Epithelial cell of prostate (primary cell): ENCODE measurements at places on chromosomes 5 and 9.

- DNase-seq, result no peak
Measured at GRCh38 chr9:92507005-92507404, 24.7 kb upstream of the ASPN start.

DNA sequence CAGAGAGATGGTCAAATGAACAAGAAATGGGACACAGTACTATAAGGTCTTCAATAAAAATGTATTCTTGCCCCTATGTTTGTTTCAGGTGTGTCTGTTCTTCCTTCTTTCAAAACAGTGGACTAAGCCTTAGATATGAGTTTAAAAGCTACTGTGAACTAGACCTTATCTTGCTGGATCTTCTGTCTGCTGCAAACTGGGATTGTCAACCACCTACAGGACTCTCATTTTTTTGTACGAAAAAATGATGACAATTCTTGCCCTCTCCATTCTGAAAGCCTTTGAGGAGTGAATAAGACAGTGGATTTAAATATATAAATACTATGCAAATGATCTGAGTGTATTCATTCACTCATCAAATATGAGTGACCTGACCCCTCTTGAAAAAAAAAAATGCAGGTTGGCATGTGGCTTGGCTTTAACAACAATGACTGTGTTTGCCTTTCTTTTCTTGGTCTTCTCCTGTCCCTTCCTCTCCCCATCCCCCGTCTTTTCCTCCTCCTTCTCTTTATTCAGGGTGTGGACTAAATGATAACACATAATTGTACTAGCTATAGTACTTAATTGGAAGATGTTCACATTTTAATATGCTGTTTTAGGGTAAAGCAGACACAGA lies 235.5 kb upstream of the TRIM32 start:
- no peak for DNase-seq

DNA sequence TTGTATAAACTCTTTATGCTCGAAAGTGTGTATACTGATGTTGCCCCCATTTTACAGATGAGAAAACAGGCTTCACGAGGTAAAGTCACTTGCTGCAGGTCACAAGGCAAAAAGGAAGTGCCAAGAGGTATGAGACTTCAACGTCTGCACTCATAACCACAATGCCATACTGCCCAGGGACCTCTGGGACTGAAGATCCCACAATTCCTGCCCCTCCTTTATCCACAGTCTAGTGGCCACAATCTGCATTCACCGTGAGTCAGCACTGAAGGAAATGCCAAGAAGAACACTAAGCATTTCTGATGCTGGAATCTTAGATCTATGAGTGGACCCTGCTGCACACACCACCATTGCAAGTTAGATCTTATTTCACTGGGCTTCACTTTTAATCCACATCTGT lies 37.3 kb downstream of the MED27 start:
- DNase-seq, result no peak

GRCh38 chr5:179825655-179826182 lies 5.0 kb downstream of the SQSTM1 start:
- no peak for DNase-seq

GRCh38 chr9:4506490-4506889 lies 16.2 kb downstream of the SLC1A1 start:
- no peak for DNase-seq

- DNase-seq, result no peak
Measured at GRCh38 chr9:129145316-129145715, 32.7 kb downstream of the IER5L start.

- no peak for DNase-seq
Measured at GRCh38 chr5:113450462-113450861, 15.7 kb upstream of the TSSK1B start.

DNA sequence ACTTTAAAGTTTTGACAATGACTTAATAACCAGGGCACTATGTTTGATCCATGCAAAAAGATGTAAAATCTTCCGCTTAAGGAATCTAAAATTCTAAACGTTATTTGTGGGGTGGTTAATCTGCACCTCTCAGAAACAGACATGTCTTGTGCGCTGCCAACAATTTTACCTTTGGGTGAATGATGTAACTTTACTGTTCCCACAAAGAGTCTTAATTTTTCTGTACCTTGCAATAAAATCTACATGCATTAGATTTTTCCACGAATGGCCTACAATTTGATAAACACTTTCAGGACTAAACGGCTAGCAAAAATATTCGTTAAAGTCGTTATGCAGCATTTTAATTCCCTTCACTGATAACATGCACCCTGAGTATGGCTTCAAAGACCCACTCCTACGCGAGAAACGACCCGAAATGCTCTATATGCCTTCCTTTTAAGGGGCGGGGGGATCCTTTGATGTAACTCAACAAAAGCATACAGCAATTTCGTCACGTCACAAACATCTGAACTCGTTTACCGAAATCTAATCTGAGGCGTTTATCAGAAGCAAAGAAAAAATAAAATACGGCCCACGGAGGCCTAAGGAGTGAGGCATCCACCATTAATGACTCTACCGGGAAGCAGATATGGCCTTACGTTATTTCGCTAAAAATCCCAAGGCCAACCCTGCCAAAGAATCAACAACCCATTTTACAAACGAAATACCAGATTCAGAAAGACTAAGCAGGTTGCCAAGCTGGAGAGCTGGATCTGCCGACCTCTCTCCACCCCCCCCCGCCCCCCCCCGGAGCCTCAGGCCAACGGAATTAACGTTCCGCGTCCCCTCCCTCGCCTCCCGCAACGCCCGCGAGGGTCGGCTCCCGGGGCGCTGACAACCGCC lies 621 bp downstream of the AK6 start:
- no peak for DNase-seq

DNA sequence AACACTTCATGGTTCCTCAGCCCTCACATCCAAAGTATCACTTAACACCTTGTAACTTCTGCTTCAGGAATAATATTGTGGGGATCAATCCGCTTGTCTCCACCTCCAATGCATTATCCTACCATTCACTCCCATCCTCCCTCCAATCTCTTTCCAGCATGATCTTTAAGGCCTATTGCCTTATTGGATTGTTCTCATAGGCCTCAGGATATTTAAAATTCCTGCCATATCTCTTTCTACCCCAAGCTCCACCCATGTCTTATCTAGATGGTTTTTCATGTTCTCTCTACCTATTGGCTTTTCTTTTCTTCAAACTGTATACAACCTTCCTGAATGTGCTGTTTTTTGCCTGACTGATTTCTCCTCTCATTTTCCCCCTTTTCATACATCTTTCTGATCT lies 7.2 kb downstream of the KDM4C start:
- no peak for DNase-seq

- no peak for DNase-seq
Measured at GRCh38 chr5:119304439-119305211, 51.2 kb upstream of the TNFAIP8 start.

GRCh38 chr9:128257086-128257825 lies 18.6 kb downstream of the GOLGA2 start:
- DNase-seq, result no peak

- DNase-seq, result no peak
Measured at GRCh38 chr5:3153226-3153858, 401.9 kb upstream of the IRX2 start.

- no peak for DNase-seq
Measured at GRCh38 chr5:94830520-94830919, 212.1 kb downstream of the SLF1 start.

GRCh38 chr5:150595466-150596031 lies 44.9 kb upstream of the SYNPO start:
- DNase-seq, result no peak

GRCh38 chr9:1702701-1703100 lies 312.4 kb upstream of the SMARCA2 start:
- DNase-seq, result no peak

GRCh38 chr9:122463828-122464632 lies 13.7 kb downstream of the OR1J1 start:
- no peak for DNase-seq

DNA sequence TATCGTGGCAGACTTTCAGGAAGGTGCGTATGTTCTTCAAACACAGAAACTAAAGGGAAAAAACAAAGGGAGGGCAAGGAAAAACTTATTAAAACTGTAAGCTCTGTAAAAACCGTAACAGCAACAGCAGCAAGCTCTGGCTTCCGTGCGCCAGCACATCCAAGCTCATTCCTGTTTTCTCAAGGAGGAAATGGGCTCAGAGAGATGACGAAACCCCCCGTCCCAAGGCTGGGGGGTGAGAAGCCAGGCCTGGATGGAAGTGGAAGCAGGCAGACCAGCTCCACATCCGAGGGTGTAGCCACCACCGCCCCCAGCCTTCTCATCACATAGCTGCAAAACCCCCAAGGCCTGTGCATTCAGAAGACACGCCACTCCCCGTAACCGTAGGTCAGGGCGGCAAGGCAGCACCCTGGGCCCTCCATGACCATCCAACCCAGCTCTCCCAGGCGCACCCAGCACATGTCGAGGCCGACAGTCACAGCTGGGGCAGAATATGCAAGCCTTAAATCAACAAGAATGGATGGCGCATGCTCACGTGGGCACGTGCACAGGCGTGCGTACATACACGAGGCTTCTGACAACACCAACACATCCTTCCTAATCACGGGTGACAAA lies 52.8 kb downstream of the VAV2 start:
- no peak for DNase-seq

DNA sequence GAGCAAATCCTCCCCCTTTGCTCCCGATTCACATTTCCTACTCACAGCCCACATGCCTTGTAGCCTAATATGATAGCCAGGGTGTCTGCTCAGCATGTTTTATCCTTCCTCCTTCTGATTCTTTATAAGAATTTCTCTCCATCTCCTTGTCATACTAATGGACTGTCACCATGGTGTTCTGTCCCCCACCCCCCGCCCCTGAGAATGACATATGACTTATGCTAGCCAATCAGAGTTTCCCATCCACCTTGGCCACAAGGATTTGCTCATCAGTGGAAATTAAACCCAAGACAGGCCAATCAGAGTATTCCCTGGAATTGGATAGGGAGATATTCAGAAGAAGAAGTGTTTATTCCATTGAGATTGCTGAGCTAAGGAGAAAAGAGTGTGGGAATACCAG lies 16.0 kb downstream of the ABLIM3 start:
- no peak for DNase-seq

- no peak for DNase-seq
Measured at GRCh38 chr9:130262061-130262745, 3.4 kb upstream of the HMCN2 start.

DNA sequence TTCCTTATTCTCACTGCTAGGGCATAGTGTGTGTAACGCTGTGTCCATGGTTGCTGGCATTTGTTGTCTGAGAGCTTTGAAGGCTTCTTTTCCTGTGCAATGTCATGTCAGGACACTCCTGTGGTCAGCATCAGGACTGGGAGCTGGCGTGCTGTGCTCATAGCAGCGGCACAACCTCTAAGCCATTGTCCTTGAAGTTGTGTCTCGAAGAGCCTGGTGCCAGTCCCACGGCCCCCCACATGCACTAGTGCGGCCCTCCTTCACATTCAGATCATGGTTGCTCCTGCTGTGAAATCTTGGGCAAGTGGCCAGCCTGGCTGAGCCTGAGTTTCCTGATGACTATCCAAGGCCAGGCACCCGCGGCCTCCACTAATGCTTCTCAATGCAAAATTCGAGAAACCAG lies 32.4 kb downstream of the PDZD2 start:
- DNase-seq, result no peak

GRCh38 chr9:77161966-77162365 lies 15.4 kb upstream of the VPS13A start:
- DNase-seq, result no peak

- DNase-seq, result no peak
Measured at GRCh38 chr5:53416144-53416738, 64.2 kb upstream of the FST start.

GRCh38 chr5:55159763-55160492 lies at the start of gene GPX8:
Gene GPX8 (plus strand): TSS chr5:55160171. CDS start chr5:55160193, 22 bp downstream.
- DNase-seq, result peak; percentile 31

GRCh38 chr9:97900738-97901565 lies 21.3 kb downstream of the TRMO start:
- DNase-seq, result no peak

- peak; percentile 58 for DNase-seq
Measured at GRCh38 chr5:32044939-32045338, 129.2 kb downstream of the GOLPH3 start.

GRCh38 chr9:124292696-124293593 lies 35.2 kb downstream of the NEK6 start:
- no peak for DNase-seq

GRCh38 chr5:66326276-66326675 lies 182.2 kb downstream of the SREK1 start:
- no peak for DNase-seq
